Adrenal gland (tissue), 19 donors: ENCODE measurements at places on chromosomes 13 and 19.

- no peak for DNase-seq
These were observed 569.7 kb upstream of the KLF12 start for GRCh38 chr13:74703855-74704387.

DNA sequence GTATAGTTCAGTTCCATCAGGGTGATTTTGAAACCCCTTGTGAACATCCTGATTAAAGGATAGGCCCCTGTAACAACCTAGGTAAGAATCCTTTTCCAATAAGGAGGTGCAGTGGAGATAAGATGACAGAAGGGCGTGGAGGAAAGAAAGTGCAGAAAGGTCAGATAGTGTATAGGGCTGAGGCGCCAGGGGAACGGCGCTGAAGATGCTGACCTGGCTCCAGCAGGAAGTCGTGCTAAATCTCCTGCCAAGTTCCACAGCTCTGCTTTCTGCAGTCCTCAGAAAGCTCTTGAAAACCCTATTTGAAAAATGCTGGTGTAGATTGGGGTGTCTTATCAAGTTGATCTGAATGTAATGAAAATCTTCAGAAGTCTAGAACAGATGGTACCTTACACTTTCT is 221.7 kb downstream of the COG6 start:
- no peak for DNase-seq

DNA sequence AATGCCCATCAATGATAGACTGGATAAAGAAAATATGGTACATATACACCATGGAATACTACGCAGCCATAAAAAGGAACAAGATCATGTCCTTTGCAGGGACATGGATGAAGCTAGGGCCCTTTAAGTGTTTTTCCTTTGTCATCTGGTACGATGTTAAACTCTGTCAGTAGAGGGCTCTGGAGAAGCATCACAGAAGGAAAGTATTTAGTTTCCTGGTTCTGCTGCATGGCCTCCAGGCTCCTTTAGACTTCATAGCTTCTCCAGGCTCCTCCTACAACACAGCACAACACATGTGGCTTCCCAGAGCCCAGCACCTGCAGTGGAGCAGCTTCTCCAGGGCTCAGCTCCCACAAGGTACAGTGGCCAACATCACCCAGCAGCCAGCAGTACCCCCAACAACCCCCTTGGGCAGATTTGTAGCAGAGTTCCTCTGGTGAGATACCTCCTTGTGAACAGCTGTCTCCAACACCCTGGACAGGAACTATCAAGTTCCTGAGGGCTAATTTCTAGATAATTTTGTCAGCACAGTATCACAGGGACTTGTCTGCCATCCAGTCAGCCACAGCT is 63.4 kb downstream of the KCTD12 start:
- no peak for DNase-seq

GRCh38 chr19:17627921-17628320 is 60.2 kb downstream of the UNC13A start:
- DNase-seq, result no peak

DNA sequence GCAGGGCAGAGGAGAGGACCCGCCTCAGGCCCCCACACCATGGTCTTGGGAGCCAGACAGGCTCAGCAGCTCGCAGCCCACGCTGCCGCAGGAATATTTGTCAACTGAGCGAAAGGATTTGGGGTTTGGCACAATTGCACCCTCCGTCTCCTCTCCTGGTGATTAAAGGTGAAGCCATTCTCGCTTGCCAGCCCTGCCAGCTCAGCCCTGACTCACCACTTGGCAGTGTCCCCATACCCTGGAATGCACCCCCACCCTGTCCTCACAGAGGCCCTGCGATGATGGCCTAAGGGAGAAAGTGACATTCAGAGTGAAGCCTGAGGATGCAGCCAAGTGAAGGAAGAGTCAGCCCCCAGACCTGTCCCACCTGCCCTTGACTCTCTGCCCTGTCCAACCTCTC is 18.8 kb downstream of the CYTH2 start:
- DNase-seq, result peak; percentile 90

DNA sequence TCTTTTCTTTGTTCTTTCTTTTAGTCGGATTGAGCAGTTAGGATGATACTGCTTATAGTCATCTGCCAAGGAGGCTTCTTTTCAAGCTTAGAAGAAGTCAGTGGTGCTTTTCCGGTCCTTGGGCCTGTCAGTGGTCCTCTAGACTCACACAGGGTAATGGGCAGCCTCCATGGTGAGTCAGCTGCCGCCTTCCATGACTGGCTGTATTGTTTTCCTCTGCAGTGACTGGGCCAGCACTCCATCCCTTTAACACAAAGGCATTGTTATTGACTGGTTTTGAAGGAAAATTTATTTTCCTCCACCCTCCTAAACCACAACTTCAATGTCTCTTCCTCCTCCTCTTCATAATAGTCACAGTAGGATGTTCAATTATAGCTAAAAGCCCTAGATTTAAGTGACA is 47.1 kb upstream of the CNMD start:
- DNase-seq, result no peak

- no peak for DNase-seq
These were observed 42.2 kb upstream of the SERP2 start for GRCh38 chr13:44331446-44331845.

DNA sequence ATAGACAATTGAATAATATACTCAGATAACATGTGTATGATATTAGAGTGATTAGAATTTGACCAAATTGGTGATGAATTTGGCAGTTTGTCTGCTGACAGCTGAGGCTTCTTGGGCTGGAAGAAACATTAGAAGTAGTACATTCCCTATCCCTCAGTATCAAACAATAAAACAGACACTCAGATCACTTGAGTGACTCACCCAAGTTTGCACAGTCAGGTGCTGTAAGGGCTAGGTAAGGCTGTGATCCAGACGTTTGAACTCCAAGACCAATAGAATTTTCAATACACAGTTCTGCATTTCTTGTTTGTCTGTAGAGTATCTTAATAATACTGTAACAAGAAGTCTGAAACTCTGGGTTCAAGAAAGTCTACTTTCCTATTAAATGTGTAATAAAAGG is 223.5 kb downstream of the POSTN start:
- no peak for DNase-seq

GRCh38 chr19:11821474-11822109 is 7.5 kb downstream of the ZNF440 start:
- no peak for DNase-seq

GRCh38 chr19:17473041-17473440 is 2.7 kb downstream of the SLC27A1 start:
- peak; percentile 64 for DNase-seq

DNA sequence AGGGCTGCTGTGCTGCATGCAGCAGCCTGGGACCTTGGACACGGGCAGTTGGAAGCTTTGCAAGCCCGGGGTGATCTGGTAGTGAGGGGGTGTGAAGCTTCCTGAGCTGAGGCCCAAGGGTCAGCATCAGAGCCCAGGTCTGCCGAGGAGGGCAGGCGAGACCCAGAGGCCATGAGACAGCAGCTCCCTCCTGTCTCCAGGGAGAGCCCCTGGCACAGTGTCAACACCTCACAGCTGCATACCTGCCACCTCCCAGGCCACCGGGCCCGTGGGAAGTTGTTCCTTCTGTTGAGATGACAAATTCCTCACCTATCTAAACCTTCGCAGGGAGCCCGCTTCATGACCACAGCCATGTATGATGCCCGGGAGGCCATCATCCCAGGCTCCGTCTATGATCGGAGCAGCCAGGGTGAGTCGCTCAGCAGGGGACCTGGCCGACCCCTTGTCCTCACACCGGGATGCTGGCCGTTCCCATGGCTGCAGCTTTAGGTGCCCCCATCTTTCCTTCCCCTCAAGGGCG is 32.1 kb downstream of the CERS1 start:
- DNase-seq, result no peak

DNA sequence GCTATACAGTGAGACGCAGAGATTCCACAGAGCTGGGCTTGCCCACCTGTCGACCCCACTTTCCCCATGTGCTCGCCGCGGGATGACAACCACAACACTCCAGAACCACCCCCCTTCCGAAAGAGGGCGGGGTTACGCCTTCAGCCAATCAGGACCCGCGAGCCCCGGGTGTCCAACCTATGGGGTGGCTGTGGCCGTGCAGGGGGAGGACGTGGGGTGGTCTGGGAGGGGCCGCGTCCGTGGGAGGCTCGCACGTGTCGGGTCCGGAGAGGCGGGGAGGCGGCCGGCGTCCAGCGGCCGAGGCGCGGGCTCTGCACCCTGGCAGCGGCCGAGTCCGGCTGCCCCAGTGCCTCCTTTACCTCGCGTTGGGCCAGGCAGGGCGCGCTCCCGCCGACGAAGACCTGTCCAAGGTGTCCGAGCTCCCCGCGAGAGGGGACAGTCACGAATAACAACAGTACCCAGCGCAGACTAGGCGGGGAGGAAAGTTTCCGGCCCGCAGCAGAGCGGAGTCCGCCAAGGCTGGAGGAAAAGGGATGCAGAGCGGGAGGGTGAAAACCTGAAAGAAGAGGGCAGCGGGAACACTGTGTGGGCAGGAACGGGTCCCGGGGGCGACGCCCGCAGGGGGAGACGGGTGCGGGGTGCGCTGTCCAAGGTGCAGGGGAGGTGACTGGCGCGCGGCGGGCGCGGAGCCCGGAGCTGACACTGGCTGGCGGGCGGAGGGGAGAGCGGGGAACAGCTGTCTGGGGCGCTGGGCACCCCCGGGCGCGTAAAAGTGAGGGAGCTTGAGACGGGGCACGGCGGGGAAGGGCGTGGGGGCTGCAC is 911 bp downstream of the ENOX1 start:
- DNase-seq, result peak; percentile 91

DNA sequence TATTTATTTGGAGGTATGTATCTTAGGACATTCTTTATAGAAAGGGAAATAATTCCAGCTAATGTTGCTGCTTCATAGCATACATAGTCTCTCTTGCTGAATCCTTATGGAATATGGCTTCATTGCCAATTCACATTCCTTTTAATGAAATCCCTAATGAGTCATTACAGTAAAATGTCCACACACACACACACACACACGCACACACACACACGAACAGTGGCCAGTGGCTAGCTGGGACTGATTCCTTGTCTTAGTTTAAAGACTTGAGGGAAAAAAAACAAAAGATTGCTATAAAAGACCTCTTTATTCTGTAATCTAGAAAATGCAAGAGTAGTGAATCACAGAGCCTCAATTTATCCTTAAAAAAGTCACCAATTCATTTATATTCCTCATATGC is 301.6 kb downstream of the SLITRK6 start:
- DNase-seq, result no peak

DNA sequence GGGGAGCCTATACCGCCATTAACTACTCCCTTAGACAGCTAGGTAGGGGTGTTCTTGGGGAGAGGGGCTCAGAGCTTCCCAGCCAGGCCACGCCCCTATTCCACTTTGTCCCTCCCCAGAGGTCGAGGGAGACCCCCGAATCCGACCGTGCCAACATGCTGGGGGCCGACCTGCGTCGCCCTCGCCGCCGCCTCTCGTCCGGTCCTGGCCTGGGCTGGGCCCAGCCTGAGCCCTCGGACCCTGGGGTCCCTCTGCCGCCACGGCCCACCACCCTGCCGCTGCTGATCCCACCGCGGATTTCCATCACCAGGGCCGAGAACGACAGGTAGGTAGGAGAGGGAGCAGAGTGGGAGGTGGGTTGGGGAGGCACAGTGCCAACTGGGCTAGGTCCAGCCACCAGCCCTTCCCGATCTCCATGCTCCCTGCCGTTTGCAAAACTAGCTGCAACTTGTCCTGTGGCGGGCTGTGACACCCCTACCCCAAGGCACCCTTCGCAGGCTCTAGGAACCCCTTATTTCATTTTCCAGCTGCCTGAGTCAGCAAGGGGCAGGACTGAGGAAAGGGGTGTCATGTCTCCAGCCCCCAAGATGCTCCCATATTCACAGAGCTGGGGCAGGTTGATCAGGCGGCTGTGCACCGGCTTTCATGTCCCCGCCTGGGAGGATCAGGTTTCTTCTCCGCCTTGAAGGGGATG is 2.6 kb upstream of the PDE4A start:
- no peak for DNase-seq

GRCh38 chr19:18904334-18905057 is 8.5 kb upstream of the CERS1 start:
- DNase-seq, result peak; percentile 23
